GOT3 (cell line): ENCODE measurements at places on chromosomes 4 and X.

GRCh38 chr4:111018216-111018615, 395.3 kb upstream of the PITX2 start:
- no peak for DNase-seq

DNA sequence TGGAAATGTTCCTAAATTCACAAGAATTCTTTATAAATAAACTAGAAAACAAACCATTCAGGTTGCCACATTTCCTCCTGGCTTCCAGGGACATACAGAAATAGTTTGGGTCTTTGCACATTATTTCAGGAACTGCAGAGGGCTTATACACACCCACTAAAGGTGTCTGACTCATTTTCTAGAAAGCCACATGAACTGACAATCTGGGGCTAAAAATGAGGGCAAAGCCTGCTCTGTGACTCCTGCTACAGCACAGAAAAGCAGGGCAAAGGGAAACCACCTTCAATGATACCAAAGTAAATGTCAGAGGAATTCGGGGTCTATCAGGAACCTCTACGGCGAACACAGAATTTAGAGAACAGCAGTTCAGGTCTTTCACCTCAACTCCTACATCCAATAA, 112.2 kb upstream of the MAP3K15 start:
- no peak for DNase-seq

GRCh38 chr4:48706736-48707135, 73.3 kb downstream of the FRYL start:
- DNase-seq = no peak

DNA sequence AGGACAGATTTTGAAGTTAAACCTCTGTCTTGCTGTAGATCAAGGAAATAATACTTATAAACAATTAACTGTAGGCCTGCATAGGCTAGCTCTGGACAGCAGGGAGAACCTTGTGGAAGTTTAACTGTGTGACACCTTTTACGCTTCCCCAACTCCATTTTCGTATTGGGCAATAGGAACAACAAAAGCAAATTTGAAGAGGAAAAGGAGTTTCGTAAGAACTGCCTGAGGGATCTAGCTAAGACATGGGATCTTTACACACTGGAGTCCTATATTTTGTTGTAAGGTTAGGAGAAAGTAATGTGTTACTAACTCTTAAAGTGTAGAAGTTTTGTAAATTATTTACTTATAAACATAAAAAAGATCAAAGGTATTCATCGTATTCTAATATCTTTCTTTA, 324.9 kb upstream of the CASK start:
- no peak for DNase-seq

DNA sequence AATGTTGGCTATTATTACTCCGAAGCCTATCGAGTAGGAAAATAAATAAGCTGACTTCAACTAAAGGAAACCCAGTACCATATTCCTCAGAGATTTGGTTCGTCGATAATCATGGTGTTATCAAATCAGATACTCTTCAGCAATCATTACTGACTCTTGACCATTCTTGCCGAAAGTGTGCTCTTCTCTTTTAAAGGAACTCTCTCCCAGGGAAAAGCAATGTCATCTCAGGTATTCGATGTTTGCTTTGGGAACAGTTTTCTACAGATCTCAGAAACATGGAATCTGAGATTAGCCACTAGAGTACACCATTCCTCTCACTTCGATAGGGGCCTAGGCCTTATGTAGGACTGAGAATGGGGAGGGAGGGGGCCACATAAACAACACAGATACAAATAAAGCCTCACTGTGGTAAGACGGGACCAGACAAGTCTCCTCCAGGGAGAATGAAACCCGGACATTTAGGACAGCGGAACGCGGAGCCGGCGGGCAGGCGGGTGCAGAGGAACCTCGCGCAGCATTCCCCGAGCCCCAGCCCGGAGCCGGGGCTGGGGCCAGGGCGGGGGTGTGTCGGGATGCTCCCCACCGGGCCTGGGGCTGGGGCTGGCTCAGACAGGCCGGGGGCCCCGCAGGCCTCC, 581 bp downstream of the DNAJB14 start:
- no peak for DNase-seq

GRCh38 chrX:1300449-1300848, 31.8 kb downstream of the CSF2RA start:
- no peak for DNase-seq

GRCh38 chrX:38335382-38335781, 8.1 kb upstream of the RPGR start:
- no peak for DNase-seq

DNA sequence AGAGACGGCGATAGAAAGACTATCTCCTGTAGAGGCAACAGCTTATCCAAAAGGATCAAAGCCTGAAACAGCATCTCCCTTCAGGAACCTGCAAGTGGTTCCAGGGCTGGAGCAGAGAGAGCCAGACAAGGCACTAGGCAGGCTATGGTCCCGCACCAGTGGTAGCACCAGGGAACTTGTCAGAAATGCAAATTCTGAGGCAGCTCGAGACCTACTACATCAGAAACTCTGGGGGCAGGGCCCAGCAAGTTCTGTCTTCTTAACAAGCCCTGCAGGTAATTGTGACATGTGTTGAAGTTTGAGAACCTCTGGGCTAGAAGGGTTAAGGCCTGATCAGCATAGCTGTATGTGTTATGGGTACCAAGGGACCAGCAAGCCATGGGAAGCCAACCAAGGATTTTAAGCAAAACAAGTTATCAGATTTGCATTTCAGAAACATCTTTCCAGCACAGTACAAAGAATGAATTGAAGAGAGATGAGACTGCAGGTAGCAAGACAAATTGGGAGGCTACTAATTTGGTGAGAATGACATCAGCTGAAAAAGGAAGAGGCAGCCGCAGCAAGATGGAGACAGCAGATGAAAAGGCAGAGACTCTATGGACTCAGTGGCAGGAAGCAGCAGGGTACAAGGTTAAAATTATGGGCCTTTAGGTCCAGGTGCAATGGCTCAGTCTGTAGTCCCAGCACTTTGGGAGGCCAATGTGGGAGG, 139.7 kb downstream of the TSPAN5 start:
- no peak for DNase-seq

GRCh38 chr4:42371305-42372252, 25.7 kb upstream of the SHISA3 start:
- DNase-seq = no peak

GRCh38 chrX:41005445-41005992, 79.7 kb upstream of the USP9X start:
- DNase-seq = no peak

DNA sequence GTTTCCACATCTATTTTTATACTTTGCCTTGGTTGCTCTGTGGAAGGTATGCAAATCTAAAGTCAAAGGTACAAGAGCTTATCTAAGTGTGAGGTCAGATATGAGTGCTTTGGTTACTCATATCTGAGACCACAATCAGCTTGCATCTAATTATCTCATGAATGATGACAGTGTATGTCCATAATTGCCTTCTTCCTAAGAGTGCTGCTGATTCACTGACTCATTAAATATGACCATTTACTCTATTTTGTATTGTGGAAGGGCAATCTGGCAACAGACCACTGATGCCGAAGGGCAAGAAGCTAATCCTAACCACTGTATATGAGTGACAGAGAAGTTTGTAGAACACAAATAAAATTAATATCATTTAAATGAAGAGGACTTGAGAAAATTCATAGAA, 1190.2 kb upstream of the AGA start:
- no peak for DNase-seq

DNA sequence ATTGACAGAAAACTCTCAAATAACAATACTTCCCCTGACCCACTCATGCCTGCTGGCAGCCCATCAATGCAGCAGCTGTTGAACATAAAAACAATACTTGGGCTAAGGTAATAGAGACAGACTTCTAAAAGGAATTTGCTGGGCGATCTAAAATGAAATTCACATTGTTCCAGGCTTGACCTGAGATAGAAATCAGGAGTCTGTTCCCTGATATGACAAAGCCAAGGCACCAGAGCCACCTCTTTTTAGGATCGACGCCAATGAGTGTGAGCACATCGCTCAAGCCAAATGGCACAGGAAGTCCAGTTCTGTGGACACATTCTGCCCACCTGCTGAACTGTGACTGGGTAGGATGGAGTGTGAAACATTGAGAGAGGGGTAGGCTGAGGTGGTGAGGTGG, 4.9 kb downstream of the SEPTIN11 start:
- no peak for DNase-seq

GRCh38 chrX:39613997-39614679, 483.6 kb downstream of the BCOR start:
- no peak for DNase-seq

DNA sequence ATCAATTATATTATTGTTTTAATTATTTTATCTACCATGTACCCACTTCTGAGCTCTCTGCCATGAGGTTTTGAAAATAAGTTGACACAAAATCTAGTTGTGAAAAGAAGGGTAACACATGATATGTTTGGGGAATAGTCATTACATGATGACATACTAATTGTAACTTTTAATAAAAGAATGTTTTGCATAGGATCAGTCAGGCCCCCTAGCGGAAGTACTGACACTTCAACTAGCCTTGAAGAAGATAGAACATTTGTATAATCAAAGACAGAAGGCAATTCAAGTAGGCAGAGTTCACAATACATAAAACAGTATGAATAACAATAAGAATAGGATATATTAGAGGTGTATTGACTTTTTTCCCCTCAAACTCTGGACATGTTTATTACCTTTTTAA, 1191.0 kb upstream of the AGA start:
- no peak for DNase-seq

- DNase-seq = no peak
Observed at GRCh38 chrX:49960061-49960460, 37.7 kb downstream of the CLCN5 start.

GRCh38 chrX:12425496-12425895, 287.2 kb downstream of the FRMPD4 start:
- no peak for DNase-seq

- DNase-seq = no peak
Observed at GRCh38 chrX:56281789-56282188, 49.6 kb downstream of the KLF8 start.

DNA sequence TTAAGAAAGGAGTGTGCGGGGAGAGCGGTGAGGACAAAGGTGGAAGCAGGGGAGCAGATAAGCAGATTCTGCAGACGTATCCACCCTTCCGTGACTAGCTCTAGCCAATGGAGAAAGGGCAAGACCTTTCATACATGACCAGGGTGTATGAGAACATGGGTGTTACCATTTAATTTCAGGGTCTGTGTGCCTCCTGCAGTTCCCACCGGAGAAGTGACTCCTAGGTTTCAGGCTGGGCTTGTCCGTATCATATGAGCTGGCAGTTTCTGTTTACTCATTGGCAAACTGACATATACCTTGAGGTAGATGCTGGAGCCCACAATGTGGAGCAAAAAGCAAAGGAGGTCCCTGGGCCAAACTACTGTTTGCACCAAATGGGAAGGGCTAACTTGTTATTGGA, 6.8 kb downstream of the RBM47 start:
- DNase-seq = no peak

DNA sequence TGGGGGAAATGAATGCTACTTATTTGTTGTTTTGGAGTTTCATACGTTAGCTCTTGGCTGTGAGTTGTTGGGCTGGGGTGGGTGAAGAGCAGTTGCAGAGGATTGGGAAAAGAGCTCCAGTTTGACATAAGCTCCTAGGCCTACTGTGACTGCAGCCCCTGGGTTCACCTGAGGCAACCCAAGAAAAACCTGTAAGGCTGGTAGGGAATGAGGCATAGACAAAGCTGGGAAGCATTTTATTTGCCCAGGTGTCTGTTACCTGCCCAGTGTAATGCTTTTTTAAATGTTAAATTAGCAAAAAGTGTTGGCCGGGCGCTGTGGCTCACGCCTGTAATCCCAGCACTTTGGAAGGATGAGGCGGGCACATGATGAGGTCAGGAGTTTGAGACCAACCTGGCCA, 160.0 kb downstream of the FHIP1A start:
- no peak for DNase-seq

DNA sequence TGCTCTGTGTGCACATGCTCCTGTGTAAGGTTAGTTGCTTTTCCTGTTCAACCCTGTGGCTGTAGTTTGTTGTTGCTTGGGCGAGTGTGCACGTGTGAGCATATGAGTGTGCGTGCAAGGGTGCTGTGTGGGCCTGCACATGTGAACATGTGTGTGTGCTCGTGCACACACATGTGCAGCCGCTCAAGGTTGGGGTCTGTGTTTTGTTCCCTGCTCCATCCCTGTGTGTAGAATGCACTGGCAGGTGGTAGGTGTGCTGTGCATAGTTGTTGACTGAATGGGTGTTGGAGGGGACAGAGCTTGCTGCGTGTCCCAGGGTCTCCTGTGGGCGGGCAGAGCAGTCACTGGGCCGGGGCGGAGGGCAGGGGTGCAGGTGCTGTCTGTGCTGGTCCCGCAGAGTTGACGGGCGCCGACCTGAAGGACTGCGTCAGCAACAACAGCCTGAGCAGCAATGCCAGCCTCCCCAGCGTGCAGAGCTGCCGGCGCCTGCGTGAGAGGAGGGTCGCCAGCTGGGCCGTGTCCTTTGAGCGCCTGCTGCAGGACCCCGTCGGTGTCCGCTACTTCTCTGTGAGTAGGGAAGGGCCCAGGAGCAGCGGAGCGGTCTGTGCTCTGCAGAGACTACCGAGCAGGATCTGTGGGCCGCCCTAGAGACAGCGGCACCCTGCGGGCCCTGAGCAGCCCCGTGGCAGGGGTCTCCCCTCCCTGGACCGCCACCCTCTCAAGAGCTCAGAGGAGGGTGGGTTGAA, 27.9 kb upstream of the HGFAC start:
- DNase-seq = no peak

DNA sequence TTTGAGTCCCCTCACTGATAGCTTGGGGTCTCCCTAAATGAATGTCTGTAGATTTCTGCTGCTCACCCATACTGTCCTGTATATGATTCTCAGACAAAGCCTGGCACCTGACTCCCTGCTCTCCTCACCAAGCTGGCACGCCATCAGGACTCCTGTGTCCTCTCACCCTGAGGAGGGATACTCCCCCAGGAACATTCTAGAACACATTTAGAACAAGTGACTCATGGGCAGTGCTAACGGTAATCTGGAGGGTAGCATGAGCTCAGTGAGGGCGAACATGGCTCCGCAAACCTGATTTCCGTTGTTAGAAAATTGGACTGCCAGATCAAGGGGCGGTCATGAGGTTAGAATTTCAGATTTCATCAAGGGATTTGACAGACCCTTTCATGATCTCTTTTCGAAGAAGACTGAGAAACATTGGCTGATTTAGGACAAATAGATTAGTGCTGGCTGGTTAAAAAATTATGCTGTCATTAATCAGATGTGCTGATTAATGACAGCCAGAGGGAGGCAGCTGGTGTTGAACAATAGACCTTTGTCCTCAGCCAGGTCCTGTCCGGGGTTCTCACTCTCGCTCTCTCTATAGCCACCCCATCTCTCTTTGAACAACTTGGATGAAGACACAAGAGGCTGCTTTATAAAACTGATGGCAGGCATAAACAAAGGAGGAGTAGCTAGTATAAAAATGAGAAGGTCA, 244.3 kb downstream of the PTTG2 start:
- DNase-seq = no peak

DNA sequence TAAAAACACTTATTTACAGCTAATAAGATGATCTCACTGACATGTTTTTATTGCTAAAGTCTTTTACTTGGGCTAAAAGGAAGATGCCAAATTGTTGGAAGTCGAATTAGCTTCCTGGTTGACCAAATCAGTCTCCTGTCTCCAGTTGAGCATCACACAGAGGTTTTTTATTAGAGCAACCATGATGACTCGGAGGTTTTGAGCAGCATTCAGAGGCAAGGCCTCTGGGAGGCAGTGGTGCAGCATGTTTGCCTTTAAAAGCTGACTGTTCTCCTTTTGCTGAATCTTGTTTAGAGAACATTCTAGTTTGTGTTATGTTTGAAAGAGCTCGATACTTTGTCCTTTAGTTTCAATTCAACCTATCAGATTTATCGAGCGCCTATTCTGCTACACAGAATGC, 2.1 kb downstream of the UCHL1 start:
- peak; percentile 2 for DNase-seq

GRCh38 chrX:13219991-13220764, 99.7 kb downstream of the ATXN3L start:
- DNase-seq = no peak
